ENCODE measurements at places on chromosomes 6 and 20. TPM values are rescaled to one million over a fixed set of nuclear protein-coding genes. Genes with fewer than 3 reads are reported as not detected.

The FAXC gene
- 0.87 TPM for total RNA-seq

The TENT5A gene
- total RNA-seq: 4.6 TPM

The AIF1 gene
- total RNA-seq: 3.4 TPM

The ADGRB3 gene
- 5.4 TPM for total RNA-seq

The RNF144B gene
- 4.4 TPM for total RNA-seq

The SIRPB1 gene
- not detected for total RNA-seq

The COL12A1 gene
- total RNA-seq: 0.63 TPM

The DEFB132 gene
- total RNA-seq: 0.15 TPM

DNA sequence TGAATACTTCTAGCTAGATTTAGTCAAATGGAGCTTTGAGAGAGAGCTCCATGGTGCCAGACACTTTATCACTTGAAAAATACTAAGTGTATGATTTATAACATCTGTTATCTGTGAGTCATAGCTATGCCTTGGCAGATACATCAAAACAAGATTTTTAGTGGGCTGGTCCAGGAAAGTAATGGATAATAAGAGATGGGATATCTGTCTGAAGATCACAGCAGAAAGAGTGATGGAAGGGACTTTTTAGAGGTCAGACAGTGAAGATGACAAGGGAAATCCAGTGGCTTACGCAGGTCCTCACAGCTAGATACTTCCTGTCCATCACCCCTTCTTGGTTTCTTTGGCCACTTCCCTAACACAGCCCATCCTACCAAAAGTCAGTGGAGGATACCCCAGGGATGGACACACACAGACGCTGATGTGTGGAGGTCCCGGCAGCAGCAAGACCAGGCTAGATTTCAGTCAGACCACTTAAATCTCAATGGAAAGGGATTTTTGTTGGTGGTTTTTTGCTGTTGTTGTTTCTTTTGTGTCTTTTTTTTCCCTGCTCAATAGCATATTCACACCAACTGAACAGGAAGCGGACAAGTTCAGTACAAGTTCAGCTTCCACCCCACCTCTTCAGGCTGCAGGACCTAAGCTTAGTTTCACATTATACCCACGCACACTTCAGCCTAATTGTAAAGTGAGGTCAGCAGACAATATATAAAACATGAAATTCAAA is 209.3 kb downstream of the ALDH8A1 start:
- ATAC-seq: peak; percentile 79

DNA sequence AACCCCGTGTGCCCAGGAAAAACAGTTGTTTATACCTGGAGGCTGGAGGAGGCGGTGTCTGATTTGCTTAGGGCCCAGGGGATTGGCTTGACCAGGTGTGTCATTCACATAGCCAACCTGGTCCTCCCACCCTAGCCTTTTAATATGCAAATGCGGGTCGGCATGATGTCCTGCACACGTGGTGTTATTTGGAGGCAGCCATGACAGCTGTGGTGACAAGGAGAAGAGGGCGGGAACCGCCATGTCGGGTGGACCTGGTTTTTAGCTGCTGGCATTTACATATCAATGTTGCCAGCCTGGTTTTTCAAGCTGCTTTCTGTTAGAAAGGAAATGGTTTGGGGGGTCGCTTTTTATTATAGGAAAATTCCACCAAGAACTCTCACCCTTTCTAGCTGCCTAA is 291.4 kb upstream of the QKI start:
- ATAC-seq: no peak

- ATAC-seq: peak; percentile 30
Observed at GRCh38 chr6:106511288-106512047, 117.8 kb downstream of the RTN4IP1 start.

DNA sequence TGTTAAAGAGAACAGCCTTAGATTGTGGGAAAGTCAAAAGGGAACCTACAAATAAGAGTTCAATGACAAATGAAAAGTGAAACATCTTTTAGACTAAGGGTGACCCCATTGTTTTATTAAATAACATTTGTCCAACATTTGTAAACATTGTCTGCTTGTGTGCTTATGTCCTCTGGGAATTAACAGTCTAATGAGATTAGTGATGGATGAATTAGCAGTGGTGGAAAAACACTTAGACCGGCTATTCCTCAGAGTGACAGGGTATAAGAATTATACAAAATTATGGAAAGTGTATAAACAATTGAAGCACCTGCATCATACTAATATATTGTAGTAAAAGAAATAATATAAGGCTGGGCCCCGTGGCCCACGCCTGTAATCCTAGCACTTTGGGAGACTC is 29.3 kb upstream of the HFE start:
- no peak for ATAC-seq

GRCh38 chr20:47524015-47524784 is 22.5 kb downstream of the NCOA3 start:
- no peak for ATAC-seq

DNA sequence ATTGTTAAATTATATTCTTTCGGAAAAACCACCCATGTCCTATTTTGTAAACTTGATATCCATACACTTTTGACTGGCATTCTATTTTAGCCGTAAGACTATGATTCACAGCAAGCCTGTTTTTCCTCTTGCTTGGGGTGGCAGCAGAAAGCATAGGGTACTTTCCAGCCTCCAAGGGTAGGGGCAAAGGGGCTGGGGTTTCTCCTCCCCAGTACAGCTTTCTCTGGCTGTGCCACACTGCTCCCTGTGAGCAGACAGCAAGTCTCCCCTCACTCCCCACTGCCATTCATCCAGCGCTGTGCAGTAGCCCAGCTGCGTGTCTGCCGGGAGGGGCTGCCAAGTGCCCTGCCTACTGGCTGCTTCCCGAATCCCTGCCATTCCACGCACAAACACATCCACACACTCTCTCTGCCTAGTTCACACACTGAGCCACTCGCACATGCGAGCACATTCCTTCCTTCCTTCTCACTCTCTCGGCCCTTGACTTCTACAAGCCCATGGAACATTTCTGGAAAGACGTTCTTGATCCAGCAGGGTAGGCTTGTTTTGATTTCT is 2.1 kb upstream of the ESR1 start:
- peak; percentile 66 for ATAC-seq

GRCh38 chr6:41278699-41279405 is 7.6 kb downstream of the TREM1 start:
- ATAC-seq: no peak

- peak; percentile 81 for ATAC-seq
Observed at GRCh38 chr20:58309591-58310290, at the start of gene RAB22A. Gene RAB22A, plus strand, starts transcription at chr20:58309715. Its CDS starts 262 bp downstream, at chr20:58309977.

GRCh38 chr6:167130008-167130677 is 7.2 kb downstream of the CCR6 start:
- ATAC-seq: no peak

DNA sequence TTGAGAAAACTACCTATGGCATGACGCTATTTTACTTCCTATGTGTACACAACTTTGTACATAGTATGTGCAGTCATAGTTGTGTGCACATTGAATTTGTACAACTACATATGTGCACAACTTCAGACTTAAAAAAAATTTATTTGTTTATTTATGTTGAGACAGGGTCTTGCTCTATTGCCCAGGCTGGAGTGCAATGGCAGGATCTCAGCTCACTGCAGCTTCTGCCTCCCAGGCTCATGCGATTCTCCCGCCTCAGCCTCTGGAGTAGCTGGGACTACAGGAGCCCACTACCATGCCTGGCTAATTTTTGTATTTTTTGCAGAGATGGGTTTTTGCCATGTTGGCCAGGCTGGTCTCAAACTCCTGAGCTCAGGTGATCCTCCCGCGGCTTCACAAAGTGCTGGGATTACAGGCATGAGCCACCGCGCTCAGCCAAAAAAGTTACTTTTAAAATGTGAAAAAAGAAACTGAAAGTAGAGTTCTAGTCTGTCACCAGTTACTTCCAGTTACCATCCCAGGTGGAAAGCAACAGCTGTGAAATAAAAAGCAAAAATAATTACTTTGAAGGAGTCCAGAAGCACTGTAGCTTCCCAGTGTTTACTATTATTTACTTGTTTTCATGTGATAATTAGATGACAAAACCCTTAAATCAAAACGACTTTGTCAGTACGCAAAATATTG is 1.7 kb upstream of the ZKSCAN8 start:
- ATAC-seq: no peak

- ATAC-seq: no peak
Observed at GRCh38 chr6:109521080-109521479, 38.1 kb upstream of the ZBTB24 start.

- no peak for ATAC-seq
Observed at GRCh38 chr20:13274275-13274861, 53.3 kb downstream of the ISM1 start.

GRCh38 chr20:25233016-25233772 is 14.7 kb upstream of the PYGB start:
- peak; percentile 1 for ATAC-seq

DNA sequence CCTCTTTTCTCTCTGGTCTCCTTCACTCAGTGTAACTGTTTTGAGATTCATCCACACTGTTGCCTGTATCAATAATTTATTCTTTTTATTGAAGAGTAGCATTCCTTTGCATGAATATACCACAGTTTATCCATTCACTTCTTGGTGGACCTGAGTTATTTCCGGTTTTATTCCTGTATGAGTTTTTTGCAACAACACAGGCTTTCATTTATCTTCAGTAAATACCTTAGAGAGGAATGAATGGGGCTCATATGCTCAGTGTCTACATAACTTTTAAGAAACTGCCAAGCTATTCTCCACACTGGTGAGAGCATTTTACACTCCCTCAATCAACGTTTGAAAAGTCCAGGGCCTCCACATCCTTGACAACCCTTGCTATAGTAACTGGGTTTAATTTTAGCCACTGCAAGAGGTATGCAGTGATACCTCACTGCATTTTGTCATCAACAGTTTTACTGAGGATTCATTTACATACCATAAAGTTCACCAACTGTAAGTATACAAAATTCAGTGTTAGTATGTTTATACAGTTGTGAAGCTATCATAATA is 154.6 kb downstream of the PDE10A start:
- ATAC-seq: no peak

Data from motor neuron (in vitro differentiated cells).